ENCODE measurements at places on chromosomes 7 and 10.

GRCh38 chr10:88986549-88987242 lies 3.9 kb upstream of the FAS start:
- no peak for DNase-seq

DNA sequence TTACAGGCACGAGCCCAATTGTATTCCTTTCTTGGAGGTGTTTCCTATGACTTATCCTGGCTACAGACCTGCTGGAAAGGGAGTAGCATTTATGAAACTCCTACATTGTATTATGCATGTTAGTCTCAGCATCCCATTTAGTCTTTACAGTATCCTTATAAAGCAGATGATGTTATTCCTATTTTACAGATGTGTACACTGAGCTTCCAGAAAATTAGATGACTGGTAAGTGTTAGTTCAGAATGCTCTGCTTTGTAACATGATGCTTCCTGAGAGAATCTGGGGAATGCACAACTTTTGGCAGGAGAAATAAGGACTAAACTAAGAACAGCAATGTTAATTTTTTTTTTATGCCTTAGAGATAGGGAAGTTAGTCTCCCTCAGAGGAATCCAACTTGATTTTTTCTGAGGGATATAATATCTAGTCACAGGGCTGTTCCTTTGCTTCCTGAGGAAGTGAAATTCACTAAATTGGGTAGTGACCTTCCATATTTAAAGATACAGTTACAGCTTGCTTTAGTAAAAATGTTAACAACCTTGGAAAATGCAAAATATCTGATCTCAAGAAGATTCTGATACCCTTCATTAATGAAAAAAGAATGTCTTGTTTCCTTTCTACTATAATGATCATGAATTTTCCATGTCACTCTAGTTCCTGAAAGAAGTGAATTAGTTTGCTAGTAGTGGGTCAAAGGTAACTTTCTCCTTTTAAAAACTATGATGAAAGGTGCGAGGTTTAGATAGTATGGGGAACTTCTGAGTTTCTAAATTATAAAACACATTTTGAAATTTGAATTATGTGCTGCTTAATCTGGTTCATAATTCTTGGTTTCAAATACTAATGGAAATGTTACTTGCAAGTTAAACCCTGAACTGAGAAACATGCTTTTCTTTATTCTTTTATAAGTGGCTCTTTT lies 194.0 kb upstream of the PRPS1L1 start:
- DNase-seq, result no peak

- no peak for DNase-seq
Measured at GRCh38 chr10:79982362-79982800, 33.5 kb upstream of the SFTPD start.

DNA sequence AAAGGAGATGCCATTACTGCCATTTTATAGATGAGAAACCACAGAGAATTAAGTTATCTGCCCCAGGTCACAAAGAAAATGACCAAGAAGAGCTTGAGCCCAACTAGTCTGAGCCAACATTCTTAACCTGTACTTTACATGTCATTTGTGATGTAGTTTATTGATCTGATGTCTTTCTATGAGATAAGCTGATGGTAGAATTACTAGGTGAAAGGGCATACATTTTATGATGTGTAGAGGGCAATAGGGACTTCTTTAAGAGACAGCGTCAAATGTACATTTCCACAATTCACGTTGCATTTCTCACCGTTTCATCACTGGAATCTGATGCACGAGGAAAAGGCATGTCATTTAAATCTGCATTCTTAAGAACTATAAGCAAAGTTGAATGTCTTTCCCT lies 11.3 kb downstream of the ACSL5 start:
- no peak for DNase-seq

GRCh38 chr10:110312206-110312605 lies 7.5 kb upstream of the SMNDC1 start:
- no peak for DNase-seq

GRCh38 chr10:86815035-86815617 lies 58.7 kb downstream of the BMPR1A start:
- DNase-seq, result no peak

GRCh38 chr7:90262438-90262837 lies 17.5 kb downstream of the CFAP69 start:
- DNase-seq, result no peak

DNA sequence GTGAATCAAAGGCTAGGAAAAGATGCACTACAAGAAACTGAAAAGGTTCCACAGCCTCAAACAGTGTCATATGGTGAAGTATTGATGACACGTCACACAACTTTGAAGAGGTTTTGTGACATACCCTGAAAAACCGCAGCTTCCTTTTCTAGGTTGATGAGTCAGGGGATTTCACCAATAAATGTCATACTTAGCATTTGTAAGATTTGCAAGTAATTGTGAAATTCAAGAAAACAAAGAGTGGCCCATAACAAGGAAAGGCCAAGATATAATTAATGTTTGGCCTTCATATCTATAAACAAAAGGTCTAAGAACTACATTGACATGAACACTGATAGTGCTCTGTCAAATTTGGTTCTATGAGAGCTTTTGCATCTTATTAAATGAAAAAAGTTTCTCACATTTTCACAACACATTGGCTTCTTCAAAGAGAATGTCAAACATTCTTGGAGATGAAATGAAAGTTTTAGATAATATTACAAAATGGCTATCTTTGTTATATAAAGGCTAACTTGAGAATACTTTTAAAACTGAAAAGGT lies 62.0 kb upstream of the NAMPT start:
- no peak for DNase-seq

DNA sequence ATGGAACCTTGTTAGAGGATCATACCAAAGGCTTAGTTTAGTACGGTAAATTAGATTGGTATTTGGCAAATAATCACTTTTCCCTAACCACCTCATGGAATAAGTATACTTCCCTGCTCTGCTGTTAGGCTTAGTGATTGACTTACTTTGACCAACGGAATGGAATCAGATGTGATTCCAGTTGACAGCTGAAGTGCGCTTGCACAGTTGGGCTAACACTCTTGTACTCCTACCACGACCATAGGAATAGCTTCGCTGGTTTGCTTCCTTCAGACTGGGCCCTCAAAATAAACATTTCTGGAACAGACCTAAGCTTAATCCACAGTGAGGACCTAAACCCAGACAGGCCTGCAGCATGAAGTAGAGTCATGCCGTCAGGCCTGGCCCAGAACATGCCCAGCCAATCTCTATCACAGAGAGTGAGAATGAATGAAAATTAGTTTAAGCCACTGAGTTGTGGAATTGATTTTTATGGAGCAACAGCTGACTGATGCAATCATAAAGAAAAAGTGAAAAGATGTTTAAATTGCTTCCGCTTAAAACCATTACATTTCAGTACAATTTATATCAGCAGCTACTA lies 122.3 kb downstream of the DOCK4 start:
- DNase-seq, result no peak

DNA sequence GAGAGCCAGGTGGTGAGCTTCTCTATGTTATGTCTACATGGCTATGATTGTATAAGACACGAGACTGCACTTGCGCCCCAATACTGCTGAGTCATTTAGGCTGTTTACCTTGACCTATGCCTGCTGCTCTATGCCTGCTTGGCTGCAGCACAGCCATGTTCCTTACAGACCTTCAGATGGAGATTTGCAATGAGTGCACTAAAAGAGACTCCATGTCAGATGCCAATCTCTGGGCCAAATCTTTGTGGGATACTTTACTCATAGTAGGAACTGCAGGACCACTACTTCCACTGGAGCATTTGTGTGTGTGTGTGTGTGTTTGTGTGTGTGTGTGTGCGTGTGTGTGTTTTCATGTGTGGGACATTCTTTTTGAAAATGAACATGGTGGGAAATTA lies 50.0 kb upstream of the KMT2E start:
- DNase-seq, result no peak
